ENCODE measurements at places on chromosomes 16 and 17.

DNA sequence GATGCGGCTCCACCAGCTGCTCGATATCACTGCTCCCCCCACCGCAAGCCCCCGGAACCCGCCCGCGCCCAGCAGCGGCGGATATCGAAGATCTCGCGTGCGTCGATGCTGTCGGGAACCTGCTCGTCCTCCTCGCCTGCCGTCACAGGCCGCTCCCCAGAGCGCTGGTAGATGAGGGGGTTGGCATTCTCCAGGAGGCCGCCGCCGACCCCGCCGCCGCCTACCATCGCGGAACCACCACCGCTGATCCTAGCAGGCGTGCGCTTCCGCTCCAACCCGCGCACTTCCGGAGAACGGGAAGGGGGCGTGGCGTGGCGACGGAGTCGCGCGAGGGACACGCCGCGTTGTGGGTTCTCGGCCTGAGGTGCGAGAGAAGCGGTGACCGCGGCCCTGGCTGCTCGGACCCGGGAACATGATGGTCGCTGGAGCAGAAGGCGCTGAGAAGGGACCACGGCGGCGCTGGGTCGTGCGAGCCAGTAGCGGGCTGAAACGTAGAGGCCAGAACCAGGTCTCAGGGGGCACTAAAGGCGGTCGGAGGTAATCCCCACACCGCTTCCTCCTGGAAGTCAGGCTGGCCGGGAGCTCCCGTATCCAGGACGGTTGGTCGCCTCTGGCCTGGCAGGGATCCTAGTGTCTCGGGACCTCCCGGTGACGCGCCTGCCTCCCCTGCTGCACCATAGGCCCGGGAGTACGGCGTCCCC is at the start of gene CIAO2B:
TSS of gene CIAO2B (minus strand) at position 265 of the 701 bp plus-strand sequence. CDS start at position 227, 38 bp downstream.
- DNase-seq, result no peak

DNA sequence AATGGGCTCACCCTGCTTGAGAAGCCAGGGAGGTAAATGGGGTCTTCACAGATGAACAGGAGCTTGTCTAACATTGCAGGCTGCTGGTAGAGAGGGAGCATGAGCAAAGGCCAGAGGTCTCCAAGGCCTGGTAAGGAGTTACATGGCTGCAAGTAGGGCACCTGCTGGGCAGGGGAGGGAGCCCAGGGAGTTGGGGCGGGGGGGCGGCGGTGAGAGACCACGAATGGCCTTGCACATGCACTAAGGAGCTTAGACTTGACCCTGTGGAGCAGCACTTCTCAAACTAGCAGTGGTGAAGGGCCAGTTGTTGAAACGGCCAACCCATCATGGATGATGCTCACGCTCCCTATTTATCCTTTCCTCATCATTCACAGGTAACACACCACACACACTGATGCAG is 38.4 kb downstream of the ERN1 start:
- no peak for DNase-seq

GRCh38 chr17:733743-734142 is 1.3 kb downstream of the TLCD3A start:
- DNase-seq, result no peak

DNA sequence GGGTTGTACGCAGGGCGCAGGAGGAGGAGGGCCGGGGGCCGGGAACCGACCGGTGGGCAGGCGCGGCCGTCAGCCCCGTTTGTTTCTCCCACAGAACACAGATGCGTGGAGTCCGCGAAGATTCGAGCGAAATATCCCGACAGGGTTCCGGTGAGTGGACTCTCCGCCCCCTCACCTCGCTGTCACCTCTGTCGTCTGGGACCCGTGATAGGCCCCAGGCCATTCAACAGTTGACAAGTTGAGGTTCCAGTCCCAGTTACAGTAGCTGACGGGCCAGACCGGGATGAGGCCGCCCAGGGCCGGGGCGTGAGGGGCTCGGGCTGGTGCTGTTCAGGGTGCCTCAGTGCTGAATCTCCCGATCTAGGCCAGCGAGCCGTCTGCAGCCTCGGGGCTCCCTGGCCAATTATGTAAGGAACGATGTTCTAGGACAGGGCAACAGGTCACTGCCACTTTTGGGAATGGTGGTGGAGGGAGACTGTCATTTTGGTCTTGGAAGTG is 628 bp downstream of the GABARAPL2 start:
- DNase-seq, result no peak

DNA sequence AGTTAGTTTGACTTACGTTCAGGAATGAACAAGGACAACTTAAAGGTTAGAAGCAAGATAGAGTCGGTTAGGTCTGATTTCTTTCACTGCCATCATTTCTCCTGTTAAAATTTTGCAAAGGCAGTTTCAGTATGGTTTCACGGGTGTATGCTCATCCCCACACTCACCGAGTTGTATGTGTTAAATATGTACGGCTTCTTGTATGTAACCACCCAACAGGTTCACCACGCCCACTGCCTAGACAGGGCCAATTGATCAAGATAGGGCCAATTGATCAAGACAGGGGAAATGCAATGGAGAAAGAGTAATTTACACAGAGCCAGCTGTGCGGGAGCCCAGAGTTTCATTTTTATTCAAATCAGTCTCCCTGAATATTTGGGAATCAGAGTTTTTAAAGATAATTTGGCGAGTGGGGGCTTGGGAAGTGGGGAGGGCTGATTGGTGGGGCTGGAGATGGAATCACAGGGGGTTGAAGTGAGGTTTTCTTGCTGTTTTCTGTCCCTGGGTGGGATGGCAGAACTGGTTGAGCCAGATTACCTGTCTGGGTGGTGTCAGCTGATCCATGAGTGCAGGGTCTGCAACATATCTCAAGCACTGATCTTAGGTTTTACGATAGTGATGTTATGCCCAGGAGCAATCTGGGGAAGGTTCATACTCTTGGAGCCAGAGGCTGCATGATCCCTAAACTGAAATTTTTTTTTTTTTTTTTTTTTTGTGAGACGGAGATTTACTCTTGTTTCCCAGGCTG is 62.4 kb upstream of the PLCG2 start:
- DNase-seq, result no peak

- no peak for DNase-seq
These were observed 9.5 kb downstream of the RNF213 start for GRCh38 chr17:80270104-80270503.

GRCh38 chr16:51565184-51565583 is 414.1 kb upstream of the SALL1 start:
- no peak for DNase-seq

DNA sequence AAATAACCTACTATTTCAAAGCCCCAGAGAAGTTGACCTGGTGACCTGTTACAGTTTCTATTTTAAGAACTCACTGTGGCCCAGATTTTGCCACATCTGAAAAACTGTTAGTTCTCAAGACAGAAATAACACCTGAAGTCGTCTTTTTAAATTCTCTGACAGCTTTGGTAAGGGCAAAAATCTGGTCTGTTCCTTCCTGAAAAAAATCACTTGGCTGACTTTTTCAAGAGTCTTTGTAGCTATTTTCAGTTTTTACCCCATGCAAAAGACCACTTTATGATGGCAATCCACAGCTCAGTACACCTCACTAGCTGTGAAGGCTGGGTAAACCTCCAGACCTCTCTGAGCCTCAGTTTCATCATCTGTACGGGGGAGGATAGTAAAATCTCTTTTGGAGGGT is 60.7 kb upstream of the SREBF1 start:
- DNase-seq, result no peak

DNA sequence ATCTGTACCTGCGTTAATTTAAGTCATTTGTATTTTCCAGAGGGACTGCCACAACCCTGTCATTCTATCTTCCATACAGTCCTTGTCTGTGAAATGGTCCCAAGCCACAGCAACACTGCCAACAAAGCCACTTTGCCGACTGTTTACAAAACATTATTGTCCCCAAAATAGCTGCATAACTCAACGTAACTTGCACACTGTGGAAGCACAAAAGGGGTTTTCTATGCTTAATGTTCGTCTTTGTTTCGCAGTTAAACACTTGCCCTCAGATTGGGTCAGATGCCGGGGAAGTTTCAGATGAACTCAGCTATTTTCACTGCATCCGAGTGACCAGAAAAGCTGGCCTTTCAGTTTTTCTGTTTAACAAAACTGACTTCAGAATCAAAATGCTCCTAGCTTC is 4.6 kb downstream of the SEC14L5 start:
- no peak for DNase-seq

DNA sequence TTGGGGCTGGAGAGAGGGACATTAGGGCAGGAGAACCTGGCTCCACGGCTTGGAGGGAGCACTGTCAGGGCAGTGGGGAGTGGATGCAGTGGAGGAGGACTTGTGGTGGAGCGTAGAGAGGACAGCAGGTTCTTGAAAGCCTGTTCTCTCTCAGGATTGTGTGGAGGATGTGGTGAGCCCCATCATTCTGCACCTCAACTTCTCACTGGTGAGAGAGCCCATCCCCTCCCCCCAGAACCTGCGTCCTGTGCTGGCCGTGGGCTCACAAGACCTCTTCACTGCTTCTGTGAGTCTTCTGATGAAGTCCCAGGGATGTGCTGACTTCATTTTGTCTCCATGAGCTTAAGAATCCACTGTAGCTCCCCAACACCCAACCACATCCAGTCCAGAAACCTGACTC is 13.5 kb downstream of the COX6A2 start:
- DNase-seq, result no peak

- DNase-seq, result no peak
These were observed 114.9 kb downstream of the IRF8 start for GRCh38 chr16:86013867-86014266.

- DNase-seq, result no peak
These were observed 8.4 kb downstream of the HOXB4 start for GRCh38 chr17:48569674-48570324.

DNA sequence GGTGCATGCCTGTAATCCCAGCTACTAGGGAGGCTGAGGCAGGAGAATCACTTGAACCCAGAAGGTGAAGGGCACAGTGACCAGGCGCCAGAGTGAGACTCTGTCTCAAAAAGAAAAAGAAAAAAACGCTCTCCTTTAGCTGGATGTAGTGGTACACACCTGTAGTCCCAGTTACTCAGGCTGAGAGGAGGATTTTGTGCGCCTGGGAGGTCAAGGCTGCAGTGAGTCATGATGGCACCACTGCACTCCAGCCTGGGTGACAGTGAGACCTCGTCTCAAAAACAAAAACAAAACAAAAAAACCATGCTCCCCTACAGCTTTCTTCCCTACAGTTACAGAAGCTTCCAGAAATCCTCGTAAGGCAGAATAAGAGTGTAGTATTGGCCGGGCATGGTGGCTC is 33.1 kb upstream of the ST6GALNAC1 start:
- no peak for DNase-seq

DNA sequence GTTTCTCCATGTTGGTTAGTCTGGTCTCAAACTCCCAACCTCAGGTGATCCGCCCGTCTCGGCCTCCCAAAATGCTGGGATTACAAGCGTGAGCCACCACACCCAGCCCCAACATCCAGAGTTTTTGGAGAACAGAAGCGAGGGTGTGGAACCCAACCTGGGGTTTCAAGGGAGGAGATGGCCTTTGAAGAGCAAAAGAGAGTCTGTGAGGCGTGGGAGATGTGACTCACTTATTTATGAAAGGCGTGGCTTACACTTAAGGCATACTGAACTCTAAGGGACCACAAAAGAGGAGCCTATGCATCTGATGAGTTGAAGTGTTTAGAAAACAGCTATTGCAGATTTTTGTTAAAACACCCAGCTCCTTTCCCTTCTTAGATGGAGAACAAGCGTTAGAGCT is 18.9 kb downstream of the ARSG start:
- DNase-seq, result no peak

All from left renal cortex interstitium (tissue), 4 donors.